ENCODE measurements at places on chromosomes 5 and 9.

DNA sequence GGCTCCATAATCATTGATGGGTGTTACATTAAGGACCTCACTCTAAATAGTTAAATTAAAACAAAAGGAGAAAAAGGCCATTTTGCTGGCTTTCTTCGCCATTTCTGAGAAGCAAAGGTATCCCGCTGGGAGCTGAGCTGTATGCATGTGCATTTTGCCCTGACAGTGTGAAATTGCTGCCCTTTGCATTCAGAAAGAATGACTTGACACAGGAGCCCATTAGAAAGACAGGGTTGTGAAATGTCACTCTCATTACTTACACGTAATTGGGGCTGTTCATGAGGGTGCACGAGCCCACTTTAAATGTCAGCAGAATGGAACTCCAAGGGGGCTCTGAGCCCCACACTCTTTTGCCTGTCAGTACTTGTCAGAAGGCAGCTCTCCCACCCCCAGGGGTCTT, 85.0 kb downstream of the SEMA4D start:
- no peak for DNase-seq

GRCh38 chr9:87871425-87872078, 11.1 kb upstream of the SPATA31E1 start:
- DNase-seq, result no peak

DNA sequence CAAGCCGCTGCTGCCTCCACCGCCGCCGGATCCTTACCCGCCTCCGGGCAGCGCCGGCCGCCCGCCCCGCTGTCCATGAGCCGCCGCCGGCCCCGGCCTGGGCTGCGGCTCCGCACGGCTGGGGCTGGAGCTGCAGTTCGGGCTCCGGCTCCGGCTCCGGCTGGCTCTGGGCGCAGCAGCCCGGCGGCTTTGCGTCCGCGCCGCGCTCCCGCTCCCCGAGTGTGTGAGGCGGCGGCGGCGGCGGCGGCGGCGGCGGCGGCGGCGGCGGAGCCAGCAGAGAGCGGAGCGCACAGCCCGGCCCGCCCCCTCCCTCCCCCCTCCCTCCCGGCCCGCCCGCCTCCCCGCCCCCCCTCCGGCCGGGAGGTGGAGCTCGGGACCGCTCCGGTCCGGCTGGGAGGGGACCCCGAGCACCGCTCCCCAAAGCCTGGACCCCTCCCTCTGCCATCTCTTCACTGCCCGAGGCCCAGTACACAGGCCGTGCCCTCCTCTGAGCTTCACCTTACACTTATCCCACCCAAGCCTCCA, at the start of gene PCDH1:
TSS of gene PCDH1 (minus strand) at position 225 of the 525 bp plus-strand sequence. CDS start at position 77, 148 bp downstream.
- no peak for DNase-seq

DNA sequence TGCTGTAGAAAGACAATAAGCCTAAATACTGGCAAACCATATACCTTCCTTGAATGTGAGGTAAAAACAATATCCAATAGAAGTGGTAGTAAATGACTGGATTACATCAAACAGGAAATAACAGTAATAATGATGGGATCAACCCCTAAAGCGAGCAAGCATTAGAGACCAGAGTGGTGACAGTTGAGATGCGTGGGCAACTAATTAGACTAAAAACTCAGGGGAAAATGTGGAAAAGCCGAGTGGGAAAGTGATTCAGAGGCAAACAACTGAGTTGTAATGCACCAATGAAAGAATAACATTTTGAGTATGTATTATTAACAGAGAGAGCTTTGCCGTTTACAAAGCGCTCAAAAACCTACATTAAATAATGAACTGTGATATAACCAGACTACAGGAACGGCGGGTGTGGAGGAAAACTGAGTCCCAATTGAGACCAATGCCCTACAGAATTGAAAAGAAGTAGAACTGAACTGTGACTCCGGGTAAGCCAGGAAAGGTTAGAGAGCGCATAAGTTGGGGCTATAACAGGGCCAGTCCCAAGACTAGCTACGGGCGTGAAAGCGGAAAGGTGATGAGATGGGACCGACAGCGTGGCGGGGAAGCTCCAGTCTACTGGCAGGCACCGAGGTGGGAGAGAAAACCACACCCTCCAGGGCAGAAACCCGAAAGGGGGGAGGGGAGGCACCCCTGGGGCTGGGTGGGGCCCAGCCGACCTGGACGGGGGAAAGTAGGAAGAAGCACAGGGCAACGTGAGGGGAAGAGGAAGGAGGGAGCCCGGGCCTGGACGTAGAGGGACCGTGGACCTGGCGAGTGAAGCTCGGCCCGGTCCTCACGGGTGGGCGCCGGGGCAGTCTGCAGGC, 592 bp downstream of the UBAP2 start:
- DNase-seq, result no peak

DNA sequence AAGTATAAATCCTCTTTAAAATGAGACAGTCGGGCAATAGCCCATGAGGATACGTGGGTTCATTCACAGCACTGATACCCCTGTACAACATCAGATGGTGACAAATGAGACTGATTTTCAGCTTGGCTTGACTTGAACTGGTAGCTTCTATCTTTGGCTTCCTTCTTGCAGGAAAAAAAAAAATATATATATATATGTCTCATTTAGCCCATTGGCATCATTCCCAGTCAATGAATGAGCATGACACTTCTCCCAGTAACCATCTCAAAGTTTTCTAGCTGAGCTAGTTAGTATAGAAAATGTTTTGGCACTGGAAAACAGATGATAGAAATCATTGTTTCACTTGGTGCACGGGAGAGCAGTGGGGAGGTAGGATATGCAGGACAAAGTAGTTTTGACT, 222.5 kb upstream of the TAS2R1 start:
- DNase-seq, result no peak

GRCh38 chr5:168123631-168124528, 167.6 kb upstream of the WWC1 start:
- DNase-seq, result no peak

DNA sequence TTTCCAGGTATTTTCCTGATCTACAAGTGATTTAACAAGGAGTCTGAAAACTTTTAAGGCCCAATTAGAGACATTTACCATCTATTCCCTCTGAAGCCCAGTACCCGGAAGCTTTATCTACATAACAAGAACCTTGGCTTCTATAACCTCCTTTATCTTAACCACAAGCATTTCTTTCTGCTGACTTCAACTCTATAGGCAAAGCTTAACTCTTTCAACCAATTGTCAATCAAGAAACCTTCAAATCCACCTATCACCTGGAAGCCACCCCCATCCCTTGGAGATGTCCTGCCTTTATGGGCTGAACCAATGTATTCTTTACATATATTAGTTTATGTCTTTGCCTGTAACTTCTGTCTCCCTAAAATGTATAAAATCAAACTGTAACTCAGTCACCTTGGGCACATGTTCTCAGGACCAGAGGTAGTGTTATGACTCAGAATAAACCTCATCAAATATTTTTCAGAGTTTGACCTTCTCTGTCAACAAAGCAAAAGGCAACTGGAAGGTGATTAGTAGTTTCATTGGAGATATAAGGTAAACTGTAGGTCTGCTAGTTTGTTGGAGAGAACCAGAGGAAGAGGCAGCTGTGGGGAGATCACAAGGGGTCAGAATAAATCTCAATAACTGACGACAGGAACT, 13.0 kb upstream of the RIMOC1 start:
- DNase-seq, result no peak

- no peak for DNase-seq
Observed at GRCh38 chr5:149117970-149118369, 23.3 kb upstream of the ABLIM3 start.
